Hindlimb muscle (tissue), 1 donor: ENCODE measurements at places on chromosomes 7 and 10. TPM values are rescaled to one million over a fixed set of nuclear protein-coding genes. Genes with fewer than 3 reads are reported as not detected.

DNA sequence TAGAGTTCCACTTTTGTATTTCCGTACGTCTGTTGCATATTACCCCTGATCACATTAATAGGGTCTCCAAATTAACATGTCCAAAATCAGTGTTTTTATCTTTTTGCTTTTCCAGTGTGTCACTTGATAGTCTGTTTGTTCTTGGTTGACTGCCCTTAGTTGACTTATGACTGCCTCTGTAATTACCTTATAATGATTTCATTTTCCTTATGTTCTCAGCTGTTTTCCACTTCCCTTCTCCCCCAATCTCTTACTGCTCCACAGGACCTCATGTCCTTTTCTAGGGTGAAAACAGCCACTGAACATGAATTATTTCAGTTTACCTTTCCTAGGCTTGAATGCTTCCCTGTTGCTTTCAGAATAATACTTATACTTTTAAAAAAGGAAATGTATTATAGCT is 54.7 kb downstream of the MAPK8 start:
- DNase-seq, result no peak

DNA sequence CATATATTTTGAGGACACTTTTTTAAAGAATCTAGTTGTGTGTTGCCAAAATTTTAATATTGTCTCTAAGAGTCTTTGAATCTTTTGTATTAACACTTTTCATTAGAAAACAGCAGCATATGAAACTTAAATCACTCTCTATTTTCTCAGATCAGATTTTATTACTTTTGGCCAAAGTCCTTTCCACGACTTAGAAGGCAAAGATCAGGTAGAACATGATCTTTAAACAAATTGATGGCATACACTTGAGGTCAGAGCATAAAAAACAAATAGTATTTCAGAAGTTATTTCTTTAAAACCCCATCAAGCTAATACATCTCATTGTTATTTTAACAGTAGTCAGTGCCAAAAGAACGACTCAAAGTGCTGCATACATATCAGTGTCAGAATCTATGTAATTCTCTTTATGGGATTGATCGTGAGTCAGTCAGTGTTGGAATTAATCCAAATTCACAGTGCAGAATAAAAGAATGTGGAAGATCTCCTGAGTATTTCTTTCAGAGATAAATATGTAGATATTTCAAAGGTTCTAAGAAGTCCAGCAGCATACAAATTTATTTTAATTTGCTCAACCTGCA is 9.6 kb upstream of the AGMO start:
- DNase-seq, result no peak

DNA sequence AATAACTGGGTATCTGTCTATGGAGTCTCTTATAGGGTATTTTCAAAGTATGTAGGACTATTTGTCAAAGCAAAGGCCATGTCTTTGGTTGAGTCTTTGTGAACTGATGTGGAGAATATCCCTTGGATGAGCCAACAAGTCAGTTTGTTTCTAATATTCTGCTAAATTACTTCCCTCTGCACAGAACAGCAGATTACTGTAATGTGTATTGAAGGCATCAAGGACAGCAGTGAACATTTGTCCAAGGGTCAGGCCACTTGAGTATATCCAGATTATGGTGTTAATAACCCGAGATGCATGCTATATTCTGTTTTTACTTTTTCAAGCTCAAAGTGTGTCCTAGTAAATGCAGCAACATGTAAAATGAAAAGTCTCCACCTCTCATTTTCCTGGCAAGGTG is 144.2 kb upstream of the GLI3 start:
- DNase-seq, result no peak

NXPH1 gene
- polyA plus RNA-seq, result not detected

VDAC2 gene
- polyA plus RNA-seq, result 307 TPM
